Common myeloid progenitor, CD34-positive (primary cell): ENCODE measurements at places on chromosomes 6 and 20.

DNA sequence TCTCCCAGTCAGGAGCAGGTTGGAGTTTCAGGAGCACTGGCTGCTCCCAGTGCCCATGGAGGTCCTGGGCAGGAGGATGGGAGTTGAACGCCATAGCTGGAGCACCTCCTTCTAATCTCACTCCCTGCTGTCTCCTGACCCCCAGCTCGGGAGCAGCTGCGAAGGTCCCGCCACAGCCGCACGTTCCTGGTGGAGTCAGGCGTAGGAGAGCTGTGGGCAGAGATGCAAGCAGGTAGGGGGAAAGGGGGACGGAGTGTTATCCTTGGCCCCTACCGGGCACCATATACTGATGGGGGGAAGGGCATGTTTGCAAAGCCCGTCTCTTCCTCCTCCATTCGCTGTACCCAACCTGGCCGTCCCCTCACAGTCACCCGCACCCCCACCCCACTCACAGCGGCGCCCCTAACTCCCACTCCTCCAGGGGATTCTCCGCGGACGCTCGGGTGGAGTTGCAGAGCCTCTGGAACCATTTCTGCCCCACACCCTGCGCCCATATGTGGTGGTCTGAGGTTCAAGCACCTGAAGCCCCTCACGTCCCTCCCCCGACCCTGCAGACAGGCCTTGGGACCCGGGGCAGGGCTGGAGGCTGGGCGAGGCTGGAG lies 16.7 kb downstream of the HSPA12B start:
- H3K27ac ChIP-seq: no peak overlapping the region
- H3K36me3 ChIP-seq: peaks cover 8% of the 10 kb centered on the region
- peaks cover 26% of the 10 kb centered on the region for H3K4me1 ChIP-seq
- H3K27me3 ChIP-seq: peaks cover 5% of the 10 kb centered on the region

- no peaks in the 10 kb centered on the region for H3K36me3 ChIP-seq
- no peak overlapping the region for H3K4me3 ChIP-seq
- H3K27me3 ChIP-seq: no peaks in the 10 kb centered on the region
- DNase-seq: peak; percentile 85
- H3K27ac ChIP-seq: no peak overlapping the region
- peaks cover 10% of the 10 kb centered on the region for H3K4me1 ChIP-seq
Observed at GRCh38 chr20:63434599-63435378, 37.7 kb downstream of the KCNQ2 start.

DNA sequence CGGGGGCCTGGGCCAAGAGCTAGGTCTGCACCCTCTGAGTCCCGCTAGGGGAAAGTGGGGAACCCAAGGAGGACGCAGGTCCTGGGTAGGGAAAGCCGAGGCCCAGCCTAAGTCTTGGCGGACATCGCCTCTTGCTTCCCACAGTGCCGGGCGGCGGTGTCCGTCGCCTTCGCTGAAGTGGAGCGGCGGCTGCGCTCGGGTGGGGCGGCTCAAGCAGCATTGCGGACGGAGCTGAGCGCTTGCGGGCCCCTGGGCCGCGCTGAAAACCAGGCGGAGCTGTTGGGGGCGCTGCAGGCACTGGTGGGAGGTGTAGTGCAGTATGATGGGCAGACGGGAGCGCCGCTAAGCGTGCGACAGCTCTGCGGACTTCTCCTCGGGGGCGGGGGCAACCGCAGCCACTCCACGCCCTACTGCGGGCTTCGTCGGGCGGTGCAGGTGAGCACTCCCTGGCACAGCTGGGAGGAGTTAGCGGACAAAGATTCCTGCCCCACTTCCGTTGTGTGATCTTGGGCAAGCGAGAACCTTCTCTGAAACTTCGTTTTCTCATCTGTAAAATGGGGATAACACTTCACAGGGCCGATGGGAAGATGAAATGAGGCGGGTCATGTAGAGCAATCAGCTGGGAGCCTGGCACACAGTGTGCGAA lies 4.2 kb downstream of the PRSS16 start:
- H3K4me3 ChIP-seq: peak overlapping the region; percentile 8
- peaks cover 49% of the 10 kb centered on the region for H3K27me3 ChIP-seq
- H3K27ac ChIP-seq: no peak overlapping the region
- H3K4me1 ChIP-seq: peaks cover 10% of the 10 kb centered on the region
- H3K36me3 ChIP-seq: no peaks in the 10 kb centered on the region
- peak; percentile 74 for DNase-seq

GRCh38 chr20:10510216-10510615 lies 75.1 kb downstream of the SLX4IP start:
- H3K4me3 ChIP-seq: no peak overlapping the region
- H3K27me3 ChIP-seq: no peaks in the 10 kb centered on the region
- no peak overlapping the region for H3K27ac ChIP-seq
- peaks cover 80% of the 10 kb centered on the region for H3K4me1 ChIP-seq
- no peak for DNase-seq

- no peak overlapping the region for H3K4me3 ChIP-seq
- no peaks in the 10 kb centered on the region for H3K27me3 ChIP-seq
- no peak overlapping the region for H3K27ac ChIP-seq
- H3K36me3 ChIP-seq: peaks cover 10% of the 10 kb centered on the region
- H3K4me1 ChIP-seq: no peaks in the 10 kb centered on the region
Observed at GRCh38 chr20:35884541-35884865, 69.8 kb downstream of the SCAND1 start.

DNA sequence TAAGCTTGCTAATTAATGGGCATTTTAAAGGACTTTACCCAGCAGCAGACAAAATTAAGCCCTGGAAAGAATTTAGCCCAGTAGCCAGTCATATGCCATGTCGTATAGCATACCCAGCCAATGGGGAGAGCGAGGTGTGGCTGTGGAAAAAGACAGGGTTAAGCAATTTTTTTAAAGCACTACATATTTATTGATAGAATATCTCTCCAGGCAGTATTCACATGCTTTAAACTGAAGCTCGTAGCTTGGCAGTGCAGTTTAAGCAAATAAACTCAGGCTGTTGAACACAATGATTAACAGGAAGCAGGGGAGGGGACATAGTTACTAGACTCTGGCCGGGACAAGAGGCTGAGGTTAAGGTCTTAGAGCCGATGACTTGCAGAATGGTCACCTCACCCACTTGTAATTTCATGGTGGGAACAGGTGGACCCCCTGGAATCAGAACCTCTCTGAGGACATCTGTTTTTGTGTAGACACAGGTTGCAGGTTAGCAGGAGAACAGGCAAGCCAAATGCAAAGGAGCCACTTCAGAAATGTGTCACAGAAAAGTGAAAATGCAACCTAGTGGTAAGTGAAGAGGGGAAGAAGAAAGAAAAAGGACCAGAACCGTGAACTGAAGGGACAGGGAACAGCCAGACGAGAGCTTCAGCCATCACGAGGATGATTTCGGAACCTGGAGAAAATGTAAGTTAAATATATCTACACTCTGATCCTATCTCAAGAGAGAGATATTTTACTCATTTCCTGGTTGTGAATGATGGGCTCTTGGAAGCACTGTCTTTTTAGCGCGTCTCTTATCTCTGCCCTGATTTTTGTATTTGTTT lies 7.2 kb downstream of the GCNT2 start:
- H3K27me3 ChIP-seq: no peaks in the 10 kb centered on the region
- DNase-seq: peak; percentile 42
- peak overlapping the region; percentile 84 for H3K27ac ChIP-seq

- peaks cover 4% of the 10 kb centered on the region for H3K36me3 ChIP-seq
- no peaks in the 10 kb centered on the region for H3K27me3 ChIP-seq
- H3K4me1 ChIP-seq: no peaks in the 10 kb centered on the region
- no peak overlapping the region for H3K4me3 ChIP-seq
- DNase-seq: no peak
- H3K27ac ChIP-seq: no peak overlapping the region
Observed at GRCh38 chr20:37504404-37505096, 16.5 kb upstream of the NNAT start.

- H3K4me3 ChIP-seq: no peak overlapping the region
- H3K4me1 ChIP-seq: no peaks in the 10 kb centered on the region
- H3K27me3 ChIP-seq: no peaks in the 10 kb centered on the region
- no peaks in the 10 kb centered on the region for H3K36me3 ChIP-seq
Observed at GRCh38 chr6:102474041-102474807, 1080.7 kb downstream of the GRIK2 start.

GRCh38 chr6:102488729-102489128 lies 1095.2 kb downstream of the GRIK2 start:
- H3K27me3 ChIP-seq: no peaks in the 10 kb centered on the region
- H3K36me3 ChIP-seq: no peaks in the 10 kb centered on the region
- H3K27ac ChIP-seq: no peak overlapping the region
- H3K4me3 ChIP-seq: no peak overlapping the region

DNA sequence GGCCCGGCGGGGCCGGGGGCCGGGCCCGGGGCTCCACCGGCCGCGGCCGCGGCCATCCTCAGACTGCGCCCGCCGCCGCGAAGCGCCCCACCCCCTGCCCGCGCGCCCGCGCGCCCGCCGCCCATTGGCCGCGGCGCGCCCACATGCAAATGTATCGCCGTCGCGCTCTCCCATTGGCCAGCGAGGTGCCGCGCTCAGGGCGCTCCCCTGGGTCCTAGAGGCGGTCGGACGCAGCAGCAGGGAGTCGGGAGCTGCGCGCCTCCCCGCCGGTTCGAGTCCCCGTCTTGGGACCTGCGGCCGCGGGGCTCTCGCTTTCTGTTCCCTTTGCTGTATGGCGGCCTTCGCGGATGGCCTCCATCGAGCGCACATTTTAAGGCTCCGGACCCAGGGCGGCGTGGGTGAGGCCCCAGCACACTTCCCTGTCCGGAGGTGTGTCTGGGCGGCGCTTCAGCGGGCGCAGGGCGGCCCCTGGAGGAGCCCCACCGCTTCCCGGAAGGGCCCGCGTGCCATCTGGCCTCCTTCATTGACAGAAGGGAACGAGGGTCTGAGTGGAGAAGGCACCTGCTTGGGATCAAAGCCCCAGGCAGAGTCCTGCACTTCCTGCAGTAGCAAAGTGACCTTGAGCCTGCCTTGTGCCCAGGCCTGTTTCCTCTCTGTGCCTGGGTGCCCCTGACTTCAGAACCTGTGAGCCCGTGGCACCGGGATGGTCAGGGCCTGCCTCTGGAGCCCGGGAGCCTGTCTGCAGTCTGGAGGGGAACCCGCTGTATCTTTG lies at the start of gene CABLES2:
TSS of gene CABLES2 (minus strand) at position 65 of the 772 bp plus-strand sequence. CDS start at position 56, 9 bp downstream.
- peaks cover 5% of the 10 kb centered on the region for H3K36me3 ChIP-seq
- H3K4me3 ChIP-seq: peak within 1 kb of the TSS; percentile 30
- H3K27ac ChIP-seq: no peak within 1 kb of the TSS
- H3K4me1 ChIP-seq: peaks cover 35% of the 10 kb centered on the region
- no peaks in the 10 kb centered on the region for H3K27me3 ChIP-seq

DNA sequence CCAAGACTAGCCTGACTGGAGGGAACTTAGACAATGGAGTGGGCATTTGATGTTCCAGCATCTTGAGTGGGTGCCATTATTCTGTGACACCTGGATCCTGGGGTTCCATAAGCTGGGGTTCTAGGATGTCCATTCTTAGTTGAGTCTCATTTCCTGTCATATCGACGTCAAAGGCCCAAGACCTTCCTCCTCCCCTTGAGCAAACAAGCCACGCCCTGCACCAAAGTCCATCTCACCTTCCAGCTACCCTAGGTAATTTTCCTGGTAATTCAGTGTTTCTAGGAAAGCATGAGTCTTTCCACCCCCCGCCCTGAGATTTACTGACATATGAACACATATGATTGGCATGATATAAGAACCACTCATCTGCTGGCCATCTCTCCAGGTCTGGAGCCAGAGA lies at the start of gene TRIM40:
TSS of gene TRIM40 (plus strand) at position 384 of the 400 bp plus-strand sequence. CDS start 897 bp downstream, outside the sequence.
- H3K27me3 ChIP-seq: peaks cover 15% of the 10 kb centered on the region
- no peak within 1 kb of the TSS for H3K4me3 ChIP-seq
- H3K27ac ChIP-seq: no peak within 1 kb of the TSS
- no peaks in the 10 kb centered on the region for H3K36me3 ChIP-seq

DNA sequence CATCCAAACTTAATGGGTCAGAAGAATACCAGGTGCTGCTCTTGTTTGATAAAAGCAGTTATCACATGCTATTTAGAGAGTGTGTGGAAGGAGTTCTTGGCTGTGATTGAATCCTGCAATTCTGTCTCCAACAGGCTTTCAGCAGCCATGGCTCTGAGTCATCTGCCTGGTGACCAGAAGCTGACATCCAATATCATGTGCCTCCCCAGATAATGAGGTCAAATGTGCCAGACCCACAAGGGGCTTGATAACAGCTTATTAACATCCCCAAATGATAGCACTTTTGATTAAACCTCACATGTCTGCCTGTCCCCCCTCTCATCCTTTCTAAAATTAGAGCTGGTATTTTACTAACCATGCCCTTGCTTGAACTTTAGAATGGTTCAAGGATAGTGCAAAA lies 175.7 kb upstream of the PLN start:
- no peak for DNase-seq
- H3K4me1 ChIP-seq: no peaks in the 10 kb centered on the region
- H3K4me3 ChIP-seq: no peak overlapping the region
- no peaks in the 10 kb centered on the region for H3K36me3 ChIP-seq

DNA sequence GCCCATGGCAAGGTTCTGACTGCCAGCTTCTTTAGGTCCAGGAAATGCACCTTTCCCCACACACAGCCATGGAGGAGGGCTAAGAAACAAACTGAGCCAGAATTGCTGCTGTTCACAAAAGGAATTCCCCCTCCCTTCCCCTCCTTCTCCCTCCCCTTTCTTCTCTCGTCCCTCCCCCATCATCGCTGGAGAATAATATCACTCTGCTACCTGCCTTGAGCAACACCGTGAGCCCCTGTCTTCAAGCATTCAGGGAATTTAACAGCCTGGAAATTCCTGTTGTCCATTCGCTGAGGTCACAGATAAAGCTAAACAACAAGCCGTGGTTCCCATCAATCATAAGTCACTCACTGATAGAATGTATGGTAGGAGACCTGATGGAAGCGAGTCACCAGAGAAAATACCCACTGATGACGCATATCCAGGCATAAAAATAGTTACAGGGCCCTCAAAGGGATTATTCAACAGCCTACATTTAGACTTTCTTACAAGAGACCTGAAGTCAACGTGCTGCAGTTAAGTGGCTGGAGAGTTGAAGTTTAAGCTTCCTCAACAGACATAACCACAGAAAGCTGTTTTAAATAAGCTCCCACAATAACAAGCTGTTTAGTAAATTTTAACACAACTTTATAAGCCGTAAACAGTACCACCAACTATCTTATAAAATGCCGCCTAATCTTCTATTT lies 59.7 kb downstream of the HIVEP2 start:
- peak overlapping the region; percentile 89 for H3K27ac ChIP-seq
- H3K27me3 ChIP-seq: no peaks in the 10 kb centered on the region
- peak overlapping the region; percentile 55 for H3K4me3 ChIP-seq

GRCh38 chr6:157020881-157021343 lies 243.7 kb downstream of the ARID1B start:
- no peaks in the 10 kb centered on the region for H3K36me3 ChIP-seq
- peak overlapping the region; percentile 91 for H3K4me3 ChIP-seq
- peak; percentile 53 for DNase-seq
- peak overlapping the region; percentile 91 for H3K27ac ChIP-seq
- H3K27me3 ChIP-seq: no peaks in the 10 kb centered on the region

DNA sequence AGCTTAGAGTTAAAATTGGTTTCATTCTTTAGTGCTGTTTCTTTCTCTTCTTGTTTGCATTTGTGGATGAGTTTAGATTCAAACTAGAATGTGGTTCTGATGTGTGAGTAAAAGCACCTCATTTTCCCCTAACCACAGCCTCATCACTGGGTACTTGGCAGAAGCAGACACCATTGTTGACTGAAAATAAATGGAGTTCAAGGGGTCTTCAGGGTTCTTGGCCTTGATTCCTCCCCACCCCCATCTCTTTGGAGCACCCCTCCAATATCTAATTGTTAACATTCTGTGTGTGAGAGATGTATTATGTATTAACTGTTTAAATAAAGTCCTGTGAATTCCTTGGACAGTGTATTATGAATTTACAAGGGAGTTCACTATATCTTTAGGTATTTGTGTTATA lies 59.6 kb downstream of the JARID2 start:
- no peak overlapping the region for H3K27ac ChIP-seq
- no peaks in the 10 kb centered on the region for H3K36me3 ChIP-seq
- H3K4me1 ChIP-seq: peaks cover 95% of the 10 kb centered on the region
- no peak for DNase-seq
- no peaks in the 10 kb centered on the region for H3K27me3 ChIP-seq
